ENCODE measurements at places on chromosomes 11 and 22.

- no peak for DNase-seq
Measured at GRCh38 chr11:125412509-125412908, 83.6 kb downstream of the FEZ1 start.

GRCh38 chr11:66936311-66936711 lies 21.9 kb downstream of the PC start:
- DNase-seq = peak; percentile 59

DNA sequence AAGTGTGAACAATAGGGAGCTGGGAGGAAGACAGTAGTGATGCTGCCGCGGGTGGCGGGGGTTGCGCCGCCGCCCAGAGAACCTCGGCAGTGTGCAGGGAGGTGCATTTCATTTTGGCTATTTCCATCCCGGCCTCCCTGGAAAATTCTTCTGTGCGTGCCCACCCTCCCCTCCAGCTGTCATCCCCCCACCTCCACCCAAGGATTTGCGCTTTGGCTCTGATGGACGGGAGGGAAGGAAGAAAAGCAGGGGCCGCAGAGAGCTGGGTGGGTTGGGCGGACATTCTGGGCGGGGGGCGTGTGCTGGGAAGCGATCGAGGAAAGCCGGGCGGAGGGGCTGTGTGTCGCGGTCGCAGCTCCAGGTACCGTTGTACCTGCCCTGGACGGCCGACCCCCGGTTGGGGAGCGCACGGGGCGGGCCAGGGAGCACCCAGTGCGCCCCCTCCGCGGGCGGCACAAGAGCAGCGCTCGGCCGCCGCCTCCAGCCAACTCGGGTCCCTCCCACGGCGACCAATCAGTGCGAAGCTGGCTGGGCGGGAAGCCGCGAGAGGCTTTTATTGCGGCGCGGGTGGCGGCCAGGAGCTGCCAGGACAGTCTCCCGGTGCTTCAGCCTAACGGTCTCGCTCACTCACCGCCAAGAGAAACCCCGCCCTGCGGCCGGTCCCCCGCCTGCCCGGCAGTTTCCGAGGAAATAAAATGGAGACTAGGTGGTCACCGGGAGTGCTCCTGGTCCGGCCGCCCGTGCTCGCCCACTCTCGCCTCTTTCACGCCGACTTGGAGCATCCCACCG lies 1.6 kb downstream of the NCAM1 start:
- peak; percentile 70 for DNase-seq

DNA sequence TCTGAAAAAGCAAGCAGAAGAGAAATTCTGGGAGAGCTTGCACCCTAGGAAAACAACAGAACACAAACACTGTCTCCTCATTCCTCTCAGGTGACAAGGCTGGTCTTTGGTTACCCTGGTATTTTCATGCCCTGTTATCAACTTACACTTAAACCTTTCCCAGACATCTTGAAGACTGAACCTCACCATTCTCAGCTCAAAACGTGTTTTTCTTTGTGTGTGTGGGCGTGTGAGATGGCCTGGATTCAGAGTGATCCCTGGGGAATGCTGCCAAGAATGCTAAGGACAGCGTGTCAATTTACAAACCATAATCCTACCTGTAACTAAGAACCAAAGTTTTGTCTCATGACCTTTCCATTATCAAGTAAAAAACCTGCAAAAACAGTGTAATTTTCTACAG lies 33.3 kb downstream of the ELF5 start:
- no peak for DNase-seq

- DNase-seq = no peak
Measured at GRCh38 chr11:123047266-123047946, 14.5 kb downstream of the HSPA8 start.

GRCh38 chr22:17969701-17970113 lies 54.7 kb downstream of the MICAL3 start:
- DNase-seq = peak; percentile 67

- peak; percentile 74 for DNase-seq
Measured at GRCh38 chr11:17405232-17406005, 17.0 kb upstream of the KCNJ11 start.

DNA sequence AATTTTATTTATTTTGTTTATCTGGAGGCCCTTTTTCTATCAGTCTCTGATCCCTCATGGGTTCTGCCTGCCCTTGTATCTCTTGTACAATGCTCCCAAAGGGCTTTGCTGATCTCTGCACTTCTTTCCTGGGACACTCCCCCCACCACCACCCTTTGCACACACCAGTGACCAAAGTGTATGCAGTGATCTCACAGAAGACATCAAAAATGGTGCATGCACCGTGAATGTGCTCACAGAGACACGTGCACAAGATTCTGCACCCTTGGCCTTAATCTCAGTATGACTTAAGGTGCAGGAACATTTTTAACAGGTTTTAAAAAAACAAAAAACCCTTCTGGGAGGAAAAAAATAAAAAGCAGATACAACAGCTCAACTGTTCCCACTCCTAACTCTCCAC lies 12.2 kb upstream of the ADSL start:
- DNase-seq = no peak

DNA sequence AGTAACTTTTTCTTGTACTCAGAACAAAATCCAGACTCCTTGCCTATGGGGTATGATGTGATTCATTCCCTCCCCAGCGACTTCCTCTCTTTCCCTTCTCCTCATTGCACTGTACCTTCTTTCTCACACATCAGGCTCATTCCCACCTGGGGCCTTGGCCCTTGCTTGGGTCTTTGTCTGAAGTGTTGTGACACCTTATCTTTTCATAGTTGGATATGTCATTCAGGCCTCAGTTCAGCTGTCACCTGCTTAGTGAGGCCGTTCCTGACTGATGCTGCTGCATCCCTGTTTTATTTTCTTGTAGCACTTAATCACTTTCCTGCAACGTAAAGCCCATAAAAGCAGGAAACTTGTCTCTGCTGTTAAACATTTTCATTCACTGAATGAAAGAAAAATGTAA lies 39.9 kb downstream of the ZDHHC13 start:
- DNase-seq = no peak

- no peak for DNase-seq
Measured at GRCh38 chr22:29476116-29476515, 3.9 kb upstream of the NEFH start.
